ENCODE measurements at places on chromosomes 1 and 21.

- DNase-seq: no peak
Measured at GRCh38 chr1:157084720-157085119, 14.9 kb downstream of the ETV3L start.

GRCh38 chr1:227314014-227314848, 4.1 kb downstream of the CDC42BPA start:
- no peak for DNase-seq

- DNase-seq: peak; percentile 76
Measured at GRCh38 chr1:23809751-23810171, 9.2 kb upstream of the GALE start.

GRCh38 chr1:113073479-113073950, 517 bp downstream of the LRIG2 start:
- DNase-seq: peak; percentile 57

GRCh38 chr21:46122237-46122671, 24.3 kb downstream of the COL6A2 start:
- DNase-seq: no peak

- DNase-seq: no peak
Measured at GRCh38 chr1:175894581-175894980, 151.2 kb upstream of the TNR start.

DNA sequence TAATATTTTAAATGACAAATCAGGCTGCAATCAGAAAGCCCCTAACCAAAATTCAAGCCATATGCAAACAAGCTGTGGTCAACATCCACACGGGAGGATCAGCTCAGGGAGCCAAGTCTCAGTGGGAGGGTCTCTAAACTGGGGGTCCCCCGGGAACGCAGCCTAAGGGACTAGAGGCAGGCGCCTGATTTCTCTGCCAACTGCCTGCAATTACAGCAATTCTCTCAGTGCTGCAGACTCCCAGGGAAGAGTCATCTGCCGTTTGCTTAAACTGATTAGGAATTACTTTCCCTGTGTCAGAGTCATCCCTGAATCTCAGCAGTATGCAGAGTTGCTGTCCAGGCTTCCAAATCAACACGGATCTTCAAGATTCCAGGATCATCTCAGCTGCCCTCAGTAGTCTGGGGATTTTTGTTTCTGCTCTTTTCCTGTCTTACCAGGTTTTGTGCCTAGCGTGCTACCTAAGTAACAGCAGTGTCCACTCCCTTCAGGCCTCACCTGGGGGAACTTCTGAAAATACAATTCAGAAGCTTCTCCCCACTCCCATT, 247.8 kb downstream of the RRAGC start:
- no peak for DNase-seq

GRCh38 chr1:160398823-160399222, 1.5 kb upstream of the VANGL2 start:
- DNase-seq: peak; percentile 57
